Panc1 (cell line): ENCODE measurements at places on chromosomes 2 and 18.

- DNase-seq, result no peak
Observed at GRCh38 chr18:35588995-35589394, 7.5 kb downstream of the GALNT1 start.

DNA sequence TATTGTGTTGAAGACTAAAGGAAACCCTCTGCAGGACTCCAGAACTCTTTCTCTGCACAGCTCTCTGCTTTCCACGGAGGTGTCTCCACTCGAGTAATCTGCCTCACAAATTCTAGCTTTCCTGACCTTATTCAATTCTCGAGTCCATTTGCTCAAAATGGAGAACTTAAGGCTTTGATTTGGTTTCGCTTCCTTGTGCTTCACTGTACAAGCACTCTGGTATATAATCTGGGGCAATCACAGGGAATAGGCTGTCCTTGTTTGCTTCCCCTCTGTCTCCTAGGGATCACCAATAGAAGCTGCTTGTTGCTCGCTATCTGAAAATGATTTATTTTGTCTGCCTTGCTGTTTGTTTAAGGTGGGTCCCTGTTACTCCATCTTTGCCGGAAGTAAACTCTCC is 129.1 kb upstream of the DOCK10 start:
- no peak for DNase-seq

DNA sequence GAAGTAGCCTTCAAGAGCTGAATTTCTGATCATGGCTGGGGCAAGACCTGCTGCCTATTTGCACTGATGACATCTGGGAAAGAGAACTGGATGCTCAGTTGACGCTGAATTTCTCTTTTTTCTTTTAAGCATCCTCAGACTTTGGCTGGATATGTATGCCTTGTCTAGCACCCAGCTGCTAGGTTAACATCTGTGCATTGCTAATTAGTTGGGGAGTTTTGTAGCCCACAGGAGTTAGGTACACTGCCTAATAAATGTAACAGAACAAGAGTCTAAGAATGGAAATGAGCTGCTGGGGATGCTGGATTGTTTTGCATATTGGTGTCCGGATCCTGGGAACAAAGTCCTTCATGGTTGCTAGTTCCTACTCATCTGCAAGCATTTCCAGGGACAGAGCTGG is 40.9 kb upstream of the STPG4 start:
- no peak for DNase-seq

DNA sequence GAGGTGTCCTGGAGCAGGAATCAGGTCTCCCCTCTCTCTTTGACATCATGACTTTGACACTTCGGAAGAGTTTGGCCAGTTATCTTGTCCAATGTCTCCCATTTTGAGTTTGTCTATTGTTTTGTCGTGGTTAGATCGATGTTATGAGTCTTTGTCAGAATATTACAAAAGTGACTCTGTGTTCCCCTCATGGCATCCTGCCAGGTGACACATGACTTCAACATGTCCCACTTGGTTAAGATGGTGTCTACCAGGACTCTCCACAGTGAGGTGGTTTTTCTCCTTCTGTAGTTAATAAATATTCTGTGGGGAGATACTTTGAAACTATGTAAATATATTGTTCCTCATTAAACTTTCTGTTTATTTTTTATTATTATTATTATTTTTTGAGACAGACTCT is 76.6 kb upstream of the BZW1 start:
- DNase-seq, result no peak

- no peak for DNase-seq
Observed at GRCh38 chr2:151984424-151985083, 114.3 kb downstream of the CACNB4 start.
